CD4-positive, alpha-beta T cell treated with Interleukin-15 for 4 hours (primary cell): ENCODE measurements at places on chromosomes 2 and 18.

DNA sequence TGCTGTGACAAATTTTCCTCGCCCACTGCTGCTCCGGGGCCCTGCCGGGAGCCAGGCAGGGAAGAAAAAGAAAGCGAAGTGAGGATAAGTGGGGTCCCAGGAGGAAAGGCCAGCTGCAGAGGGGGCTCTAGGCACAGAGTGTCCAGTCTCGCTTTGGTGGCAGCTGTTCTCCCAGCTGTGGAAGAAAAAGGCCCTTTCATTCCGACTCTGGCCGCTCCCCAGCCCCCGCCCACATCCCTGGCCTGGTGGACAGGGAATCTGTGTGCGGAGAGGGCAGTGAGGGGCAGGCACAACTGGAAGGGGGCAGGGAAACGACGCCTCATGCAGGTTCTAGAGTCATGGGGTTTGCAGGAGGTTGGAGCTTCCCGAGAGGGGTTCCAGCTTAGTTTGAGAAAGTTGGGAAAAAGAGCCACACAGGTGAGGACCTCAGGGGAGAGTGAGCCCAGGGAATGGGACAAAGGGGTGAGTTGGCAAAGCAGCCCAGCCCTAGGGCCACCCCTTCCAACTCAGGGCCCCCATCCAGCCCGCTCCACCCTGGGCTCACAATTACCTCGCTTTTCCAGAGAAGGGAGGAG is 1.8 kb downstream of the RTKN start:
- no peak for DNase-seq

DNA sequence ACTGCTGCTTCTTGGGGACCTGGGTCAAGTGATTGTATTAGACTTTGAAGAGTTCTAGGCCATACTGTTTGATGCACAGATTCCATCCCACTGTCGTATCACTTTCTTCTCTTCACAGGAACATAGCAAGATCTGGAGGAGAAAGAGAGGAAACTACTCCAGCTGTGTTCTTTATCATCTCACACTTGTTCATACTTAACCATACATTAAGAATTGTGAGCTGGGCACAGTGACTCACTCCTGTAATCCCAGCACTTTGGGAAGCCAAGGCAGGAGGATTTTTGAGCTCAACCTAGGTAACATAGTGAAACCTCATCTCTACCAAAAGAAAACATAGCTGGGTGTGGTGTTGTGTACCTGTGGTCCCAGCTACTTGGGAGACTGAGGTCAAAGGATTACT is 111.7 kb downstream of the PARD3B start:
- no peak for DNase-seq

GRCh38 chr2:119694845-119695521 is 16.0 kb downstream of the TMEM177 start:
- DNase-seq = no peak

DNA sequence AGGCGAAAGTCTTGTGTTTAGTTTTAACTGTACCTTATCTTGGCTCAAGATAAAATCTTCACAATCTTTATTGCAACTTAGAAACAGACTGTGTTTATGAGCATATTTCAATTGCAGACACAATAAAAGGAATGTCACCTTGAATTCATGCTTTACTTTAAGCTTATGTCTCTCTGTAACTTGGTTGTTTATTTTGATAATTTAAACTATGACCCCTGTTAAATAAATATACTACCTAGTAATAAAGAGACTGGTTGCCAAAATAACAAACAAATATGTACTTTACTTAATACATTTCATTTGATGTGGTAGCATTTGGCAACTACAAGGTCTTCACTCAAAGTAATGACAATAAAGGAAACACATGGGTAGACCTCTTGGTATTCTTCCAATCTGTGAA is 202.6 kb downstream of the KCNJ3 start:
- DNase-seq = no peak

DNA sequence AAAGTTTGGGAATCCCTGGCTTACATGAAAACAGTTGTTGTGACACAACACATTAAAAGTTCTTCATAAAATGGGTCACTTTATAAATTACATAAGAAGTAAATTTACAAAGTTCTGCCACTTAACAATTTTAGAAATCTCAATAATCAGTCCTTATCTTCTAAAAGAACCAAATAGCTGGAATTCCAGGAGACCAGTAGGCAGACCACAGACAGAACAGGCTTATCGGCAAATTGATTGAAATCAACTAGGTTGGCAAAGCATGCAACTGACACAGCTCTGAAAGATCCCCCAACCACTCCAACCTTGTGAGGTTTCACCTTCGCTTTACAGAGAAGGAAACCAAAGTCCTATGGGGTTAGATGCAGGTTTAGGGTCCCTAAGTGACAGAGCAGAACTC is 103.0 kb downstream of the DNER start:
- no peak for DNase-seq

DNA sequence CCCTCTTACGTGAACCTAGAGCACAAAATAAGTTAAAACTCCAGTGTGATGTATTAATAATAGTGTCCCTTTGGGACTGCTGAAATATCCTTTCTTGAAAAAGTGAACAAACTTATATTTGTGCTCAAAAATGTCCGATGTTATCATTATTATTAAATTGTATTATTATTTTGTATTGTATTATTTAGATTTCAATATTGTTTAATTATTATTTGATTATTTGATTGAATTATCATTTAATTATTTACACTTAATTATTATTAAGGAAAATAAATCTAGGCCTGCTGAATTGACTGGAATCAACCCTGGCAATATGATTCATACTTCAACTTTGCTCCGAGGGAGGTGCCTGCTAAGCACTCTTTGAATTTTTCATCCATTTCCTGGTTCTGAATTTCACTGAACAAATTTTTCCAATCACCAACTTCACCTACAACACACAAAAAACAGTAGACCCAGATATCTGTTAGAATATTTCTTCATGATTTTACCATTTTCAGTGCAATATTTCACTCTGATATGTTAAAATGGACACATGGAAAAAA is 10.9 kb upstream of the EIF2AK2 start:
- no peak for DNase-seq

DNA sequence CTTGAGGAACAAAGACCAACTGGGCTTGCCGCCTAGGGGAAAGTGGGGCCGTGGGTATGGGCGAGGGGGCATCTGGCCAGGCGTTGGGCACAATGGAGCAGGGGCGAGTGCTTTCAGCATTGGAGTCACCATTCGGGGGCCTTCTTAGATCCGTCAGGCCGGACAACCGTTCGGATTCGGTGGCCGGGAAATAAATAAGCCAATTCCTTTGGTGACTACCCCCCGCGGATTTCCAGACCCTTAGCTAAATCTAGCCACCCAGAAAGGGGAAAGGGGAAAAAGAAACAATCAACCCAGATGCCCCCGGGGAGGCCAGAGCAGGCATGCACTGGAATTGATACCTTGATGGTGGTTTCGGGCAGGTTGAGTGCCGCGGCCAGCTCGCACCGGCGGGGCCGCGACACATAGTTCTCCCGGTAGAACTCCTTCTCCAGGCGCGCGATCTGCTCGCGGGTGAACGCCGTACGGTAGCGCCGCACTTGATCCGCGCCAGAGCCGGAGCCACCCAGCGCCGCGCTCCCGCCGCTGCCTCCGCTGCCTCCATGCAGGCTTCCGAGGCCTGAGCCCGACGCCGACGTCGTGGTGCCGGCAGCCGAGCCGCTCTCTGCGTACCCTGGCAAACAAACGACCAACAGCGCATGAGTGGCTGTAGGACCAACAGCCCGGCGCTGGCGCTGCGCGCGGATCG is 1.8 kb downstream of the EVX2 start:
- no peak for DNase-seq

GRCh38 chr18:24799720-24800119 is 339.3 kb downstream of the HRH4 start:
- DNase-seq = no peak

- no peak for DNase-seq
These were observed 18.3 kb upstream of the MAP4K4 start for GRCh38 chr2:101679037-101679726.

DNA sequence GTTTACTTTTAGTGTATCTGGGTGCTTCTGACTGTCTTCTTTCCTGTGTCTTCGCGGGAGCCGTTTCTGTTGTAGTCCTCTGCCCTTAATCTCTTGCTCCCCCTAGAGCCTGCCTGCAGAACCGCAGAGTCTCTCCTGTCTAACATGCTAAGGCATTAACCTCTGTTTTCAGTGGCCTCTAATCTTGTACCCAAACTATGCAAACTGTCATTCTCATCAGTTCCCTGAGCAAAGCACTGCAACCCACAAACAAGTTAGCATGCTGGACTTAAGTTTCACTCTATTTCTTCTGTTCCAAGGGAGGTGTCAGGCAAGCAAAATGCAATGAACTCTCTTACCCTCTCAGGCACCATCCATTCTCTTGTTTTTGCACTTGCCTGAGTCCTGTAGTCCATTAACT is 138.4 kb downstream of the OTX1 start:
- no peak for DNase-seq
